IPS-NIHi11 (cell line): ENCODE measurements at places on chromosomes 2 and 18.
A peak's percentile ranks its signal among the peaks of the same experiment; 100 is the strongest.

DNA sequence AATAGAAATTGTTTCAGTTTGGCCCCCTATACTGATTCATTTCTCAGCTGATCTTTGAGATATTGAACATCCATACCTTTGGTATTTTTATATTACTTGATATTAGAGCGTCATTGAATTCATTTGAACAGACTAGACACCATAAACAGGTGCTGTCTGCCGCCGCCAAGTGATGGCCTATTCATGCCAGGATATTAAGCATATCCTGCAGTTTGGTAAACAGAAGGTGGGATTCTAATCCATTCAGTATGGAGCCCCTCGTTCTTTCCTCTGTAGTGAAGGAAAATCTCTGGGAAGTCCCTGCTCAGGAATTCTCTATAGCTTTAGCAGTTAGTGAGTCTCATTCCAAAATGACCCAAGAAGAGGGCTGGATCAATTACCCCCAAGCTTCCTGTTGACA lies 23.0 kb upstream of the CD28 start:
- no peak for DNase-seq

GRCh38 chr2:45741161-45741850 lies 89.8 kb downstream of the PRKCE start:
- DNase-seq = no peak

DNA sequence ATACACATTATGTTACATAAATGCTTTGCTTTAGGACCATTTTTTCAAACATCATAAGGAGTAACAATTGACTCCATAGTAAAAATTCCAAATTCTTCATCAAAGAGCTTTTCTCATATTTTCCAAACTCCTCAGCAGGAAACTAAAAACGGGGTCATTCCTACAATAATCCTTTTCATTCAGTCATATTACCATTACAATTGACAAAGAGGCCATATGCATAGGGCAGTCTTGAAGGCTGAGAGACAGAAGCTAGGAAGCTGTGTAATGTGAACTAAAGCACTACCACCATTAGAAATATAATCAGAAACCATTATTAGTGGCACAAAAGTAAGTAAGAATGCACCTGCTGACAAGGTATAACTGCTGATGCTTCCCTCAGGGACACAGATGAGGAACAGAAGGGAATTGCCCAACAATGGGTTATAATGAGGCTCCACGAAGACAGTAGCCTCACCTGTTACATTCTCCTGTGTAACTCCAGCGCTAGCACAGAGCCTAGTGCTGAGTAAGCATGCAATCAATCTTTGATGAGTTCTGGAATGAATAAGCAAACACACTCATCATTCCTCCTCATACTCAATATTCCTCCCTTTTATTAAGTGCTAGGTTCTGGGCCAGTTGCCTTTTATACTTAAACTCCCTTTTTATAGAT lies 942.3 kb downstream of the CPS1 start:
- DNase-seq = no peak

- DNase-seq = no peak
Measured at GRCh38 chr2:235820571-235820970, 326.7 kb downstream of the AGAP1 start.

GRCh38 chr18:62458346-62458745 lies 64.5 kb upstream of the ZCCHC2 start:
- DNase-seq = peak; percentile 37

- no peak for DNase-seq
Measured at GRCh38 chr18:26357960-26358359, 131.7 kb downstream of the TAF4B start.

DNA sequence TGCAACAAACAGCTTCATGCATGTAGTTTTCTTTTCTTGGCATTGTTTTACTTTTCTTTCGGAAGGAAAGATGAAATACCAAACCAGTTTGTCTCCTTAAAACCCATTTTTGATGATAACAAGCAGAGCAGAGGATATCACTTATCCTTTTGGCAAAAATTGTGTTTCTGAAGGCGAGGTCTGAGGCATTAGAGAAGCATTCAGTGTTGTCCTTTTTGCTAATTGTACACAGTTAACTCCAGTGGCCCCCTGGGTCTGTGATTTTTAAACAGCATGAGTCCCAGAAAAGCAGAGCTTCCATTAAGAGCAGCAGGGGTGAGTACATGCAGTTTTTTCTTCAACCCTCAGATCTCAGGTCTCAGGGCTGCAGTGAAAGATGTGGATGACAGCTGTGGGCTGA lies 41.3 kb downstream of the TTC39C start:
- DNase-seq = no peak

DNA sequence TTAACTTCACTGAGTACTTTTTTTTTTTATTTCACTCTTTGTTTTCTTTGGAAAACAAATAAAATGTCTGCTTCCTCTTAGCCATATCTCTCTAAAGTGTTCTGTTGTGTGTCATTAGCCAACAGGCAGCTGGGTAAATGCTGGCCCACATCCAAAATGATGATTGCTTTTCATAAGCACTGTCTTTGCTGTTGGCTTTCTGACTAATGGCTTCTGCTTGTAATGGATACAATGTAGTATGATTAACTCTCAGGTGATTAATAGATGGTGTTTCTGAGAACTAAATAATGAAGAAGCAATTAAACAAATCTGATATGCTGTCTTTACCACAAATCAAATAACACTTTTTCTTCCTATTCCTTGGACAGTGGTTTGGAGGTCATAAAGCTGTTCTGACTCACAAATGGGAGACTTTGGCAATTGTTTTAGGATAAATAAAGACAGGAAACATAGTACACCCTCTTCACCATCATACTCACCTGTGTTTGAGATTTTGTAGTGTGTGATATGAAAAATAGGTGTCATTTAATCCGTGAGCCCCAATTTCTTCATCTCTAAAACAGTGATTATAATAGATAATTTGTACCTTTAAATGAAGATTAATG lies 888.4 kb downstream of the TSN start:
- no peak for DNase-seq

- DNase-seq = no peak
Measured at GRCh38 chr2:165115258-165115657, 88.6 kb downstream of the SCN3A start.

- no peak for DNase-seq
Measured at GRCh38 chr18:1483385-1483784, 578.7 kb downstream of the ADCYAP1 start.

DNA sequence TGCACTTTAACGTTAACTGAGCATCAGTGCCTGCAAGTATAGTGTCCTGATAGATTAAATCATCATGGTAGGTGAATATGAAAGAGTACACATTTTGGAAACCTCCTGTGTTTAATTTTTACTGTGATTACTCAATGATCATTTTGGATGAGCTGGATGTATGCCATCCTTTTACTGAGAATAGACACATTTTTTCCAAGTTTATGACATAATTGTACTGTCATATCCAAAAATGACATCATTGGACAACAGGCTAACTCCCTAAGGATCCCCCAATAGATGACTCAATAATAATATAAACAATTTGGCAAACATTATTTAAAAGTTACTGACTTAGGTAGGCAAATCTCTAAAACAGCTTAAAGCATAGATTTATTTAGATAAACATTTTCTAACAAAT lies 410.8 kb upstream of the REG3G start:
- DNase-seq = no peak

DNA sequence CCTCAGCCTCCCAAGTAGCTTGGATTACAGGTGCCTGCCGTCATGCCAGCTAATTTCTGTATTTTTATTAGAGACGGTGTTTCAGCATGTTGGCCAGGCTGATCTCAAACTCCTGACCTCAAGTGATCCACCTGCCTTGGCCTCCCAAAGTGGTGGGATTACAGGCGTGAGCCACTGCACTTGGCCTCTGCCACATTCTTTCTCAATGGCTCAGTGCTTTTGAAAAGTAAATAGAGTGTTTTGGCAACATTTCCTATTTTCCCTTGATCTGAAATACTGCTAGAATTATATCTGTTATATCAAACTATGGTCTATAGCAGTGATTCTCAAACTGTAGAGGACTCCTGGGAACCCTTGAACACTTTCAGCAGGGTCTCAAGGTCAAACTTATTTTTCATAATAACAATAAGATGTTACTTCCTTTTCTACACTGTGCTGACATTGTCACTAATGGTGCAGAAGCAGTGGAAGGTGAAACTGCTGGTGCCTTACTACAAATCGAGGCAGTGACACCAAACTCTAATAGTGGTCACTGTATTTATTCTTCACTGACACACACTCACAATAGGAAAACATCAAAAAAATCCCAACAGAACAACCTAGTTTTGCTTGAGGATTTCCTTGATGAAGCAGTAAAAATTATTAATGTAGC lies 10.6 kb downstream of the DAW1 start:
- no peak for DNase-seq

- DNase-seq = no peak
Measured at GRCh38 chr2:29628108-29628745, 293.2 kb downstream of the ALK start.

- DNase-seq = no peak
Measured at GRCh38 chr2:232919141-232919540, 49.1 kb downstream of the SNORC start.
